ENCODE measurements at places on chromosomes 5 and 9.

DNA sequence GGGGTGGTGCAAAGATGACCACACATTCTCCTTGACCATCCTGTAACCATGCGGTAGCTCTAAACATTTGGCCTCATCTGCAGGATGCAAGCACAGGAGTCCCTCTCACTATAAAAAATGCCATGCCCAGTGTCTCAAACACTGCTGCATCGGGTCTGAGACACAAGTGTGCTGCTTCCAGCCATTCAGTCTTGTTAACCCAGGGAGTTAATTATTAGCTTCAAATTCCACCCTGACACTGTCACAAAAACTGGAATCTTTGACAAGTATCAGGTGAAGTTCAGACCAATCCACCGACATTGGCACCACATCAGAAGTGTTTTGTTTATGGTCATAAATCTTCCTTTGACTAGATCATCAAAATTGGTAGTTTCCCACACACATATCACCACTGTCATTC is 119.1 kb upstream of the RASEF start:
- no peak for DNase-seq

DNA sequence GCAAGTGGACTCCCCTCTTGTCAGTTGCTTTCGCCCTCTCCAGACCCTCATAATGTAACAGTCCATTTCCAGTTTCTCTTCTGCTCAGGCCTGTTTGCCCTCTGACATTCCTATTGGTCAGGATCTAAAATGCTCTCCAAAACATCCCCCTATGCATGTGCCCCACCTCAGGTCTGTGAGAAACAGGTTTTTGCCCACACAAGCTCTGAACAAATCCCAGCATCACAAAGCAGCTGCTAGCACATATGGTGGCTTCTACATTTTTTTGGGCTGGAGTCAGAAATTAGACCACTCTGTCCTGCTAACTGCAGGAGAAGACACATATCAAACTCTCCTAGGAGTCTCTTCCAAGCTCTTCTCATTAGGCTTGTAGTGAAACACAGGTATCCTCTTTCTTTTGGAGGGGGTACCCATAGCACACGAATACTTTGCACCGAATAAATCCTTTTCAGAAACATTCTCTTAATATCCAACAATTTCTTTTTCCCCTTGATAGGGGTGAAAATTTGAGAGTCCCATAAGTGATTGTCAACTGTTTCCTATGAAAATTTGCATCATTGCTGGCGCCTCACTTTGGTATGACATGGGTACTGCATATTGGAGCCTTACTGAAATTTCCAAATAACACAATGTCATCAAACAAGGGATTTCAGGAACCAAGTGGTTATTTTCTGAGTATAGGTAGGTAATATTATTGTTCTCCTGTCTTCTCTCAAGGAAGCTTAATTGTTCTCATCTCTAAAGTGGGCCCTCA is 19.3 kb upstream of the HSPA9 start:
- DNase-seq: no peak

DNA sequence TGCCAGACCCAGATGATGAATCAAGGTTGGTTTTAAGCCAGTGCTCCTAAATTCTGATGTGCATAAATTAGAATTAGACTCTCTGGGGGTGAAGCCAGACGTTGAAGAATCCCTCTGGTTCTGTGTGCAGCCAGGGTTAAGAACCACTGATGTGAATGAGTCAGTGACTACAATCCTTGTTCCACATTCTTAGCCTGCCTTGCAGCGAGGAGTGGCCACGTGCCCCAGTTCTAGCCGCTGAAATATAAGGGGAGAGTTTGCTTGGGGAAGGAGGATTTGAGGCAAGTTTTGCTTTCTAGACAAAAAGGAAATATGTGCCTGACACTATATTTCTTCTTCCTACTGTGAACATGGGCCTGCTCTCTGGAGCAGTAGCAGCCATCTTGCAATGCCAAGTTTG is 34.2 kb upstream of the MSH3 start:
- DNase-seq: peak; percentile 14

DNA sequence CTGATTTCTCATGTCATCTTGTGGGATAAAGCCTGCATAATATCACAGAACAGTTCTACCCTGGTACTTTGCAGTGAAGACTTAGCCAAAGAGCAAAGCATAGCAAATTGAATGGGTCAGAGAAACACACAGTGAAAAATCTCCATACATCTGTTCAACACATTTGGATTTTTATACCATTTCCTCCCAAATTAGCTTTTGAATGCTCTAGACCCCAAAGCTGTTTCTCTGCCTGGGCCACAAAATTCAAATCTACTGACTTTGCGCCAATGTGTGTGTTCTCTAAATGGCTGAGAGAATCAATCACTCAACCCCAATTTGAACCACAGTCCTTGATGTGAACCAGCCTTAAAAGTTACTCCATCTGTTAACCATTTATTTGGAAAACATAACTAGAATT is 236.9 kb upstream of the NFIL3 start:
- DNase-seq: no peak

DNA sequence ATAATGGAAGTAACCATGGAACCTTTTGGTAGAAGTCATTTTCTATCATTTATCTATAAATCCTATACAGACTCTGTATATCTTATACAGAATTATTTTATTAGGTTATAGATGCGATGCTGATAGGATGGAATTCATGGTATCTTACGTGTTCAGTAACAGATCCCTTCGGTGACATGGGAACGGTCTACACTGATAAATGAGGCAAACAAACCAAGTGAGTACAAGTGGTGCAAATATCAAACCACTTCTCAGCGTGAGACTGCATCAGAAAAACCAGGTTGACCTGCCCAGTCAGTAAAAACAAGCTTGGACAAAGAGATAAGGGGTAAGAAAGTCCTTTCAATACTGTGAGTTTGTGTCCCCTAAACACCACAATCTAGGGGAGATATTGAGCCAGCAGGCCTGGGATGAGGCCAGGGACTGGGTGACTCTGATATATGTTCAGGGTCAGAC is 215.5 kb downstream of the GAPVD1 start:
- DNase-seq: no peak

DNA sequence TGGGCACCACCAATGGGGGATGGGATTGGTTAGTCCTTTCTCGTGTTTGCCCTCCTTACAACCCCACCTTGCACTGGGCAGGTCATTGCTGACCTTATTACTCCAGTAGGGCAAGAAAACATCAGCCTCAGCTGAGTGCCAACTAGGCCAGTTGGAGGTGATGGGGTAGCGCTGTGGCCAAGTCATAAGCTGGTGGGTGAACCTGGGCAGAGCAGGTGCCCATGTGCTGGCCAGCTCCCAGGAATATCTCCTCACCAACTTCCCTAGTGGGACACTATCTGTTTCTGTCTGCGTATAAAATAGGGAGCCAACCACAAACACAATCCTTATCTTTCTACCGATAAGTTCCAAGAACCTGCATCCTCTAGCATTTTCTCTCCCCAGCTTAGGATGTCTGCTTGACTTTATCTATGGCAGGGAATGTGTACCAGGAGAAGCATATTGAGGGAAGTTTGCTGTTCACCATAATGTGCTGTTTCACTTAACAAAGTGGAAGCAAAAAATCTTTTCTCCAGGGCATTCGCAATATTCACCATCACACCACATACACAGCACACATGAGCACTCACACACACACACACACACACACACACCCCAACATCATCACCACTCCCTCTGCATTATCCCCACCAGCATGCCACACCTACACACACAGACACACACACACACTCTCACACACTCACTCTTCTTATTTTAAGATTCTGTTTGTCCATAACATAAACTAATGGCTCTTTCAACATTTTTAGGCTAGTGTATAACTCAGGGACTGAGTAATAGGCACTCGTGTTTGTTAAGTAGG is 390.0 kb downstream of the ENC1 start:
- DNase-seq: no peak

- DNase-seq: peak; percentile 57
Observed at GRCh38 chr9:70639853-70640814, 225.7 kb upstream of the KLF9 start.

DNA sequence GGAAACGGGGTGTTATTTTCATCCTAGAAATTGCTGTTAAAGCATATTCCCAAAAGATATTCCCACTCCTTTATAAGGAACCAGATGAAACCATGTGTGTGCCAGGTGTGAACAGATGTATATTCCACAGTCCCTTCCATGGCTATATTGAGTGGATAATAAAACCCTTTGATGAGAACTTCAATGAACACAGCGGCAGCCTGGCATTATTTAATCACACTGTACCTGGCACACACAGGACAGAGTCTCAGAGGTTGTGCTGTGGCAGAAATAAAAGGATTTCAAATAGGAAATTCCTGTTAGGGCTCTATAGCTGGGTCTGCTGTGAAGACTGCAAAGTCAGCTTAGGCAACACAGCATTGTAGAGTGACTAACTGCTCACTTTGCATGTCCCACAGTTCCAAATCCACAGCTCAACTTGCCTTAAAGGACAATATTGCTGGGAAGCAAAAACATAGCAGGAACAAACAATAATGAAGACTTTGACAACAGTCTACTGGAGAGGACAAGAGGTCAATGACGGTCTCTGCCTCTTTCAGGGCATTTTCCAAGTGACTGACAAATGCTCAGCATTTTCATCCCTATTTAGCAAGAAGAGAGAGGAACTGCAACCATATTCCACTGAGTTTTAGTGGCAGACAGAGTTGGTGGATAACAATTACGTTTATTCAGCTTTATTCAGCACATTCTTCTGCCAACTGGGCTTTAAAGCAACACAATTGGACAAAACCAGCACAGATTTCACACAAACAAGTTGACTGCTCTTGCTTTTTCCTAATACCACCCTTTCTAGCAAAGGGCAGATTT is 255.7 kb upstream of the RGMB start:
- DNase-seq: no peak

DNA sequence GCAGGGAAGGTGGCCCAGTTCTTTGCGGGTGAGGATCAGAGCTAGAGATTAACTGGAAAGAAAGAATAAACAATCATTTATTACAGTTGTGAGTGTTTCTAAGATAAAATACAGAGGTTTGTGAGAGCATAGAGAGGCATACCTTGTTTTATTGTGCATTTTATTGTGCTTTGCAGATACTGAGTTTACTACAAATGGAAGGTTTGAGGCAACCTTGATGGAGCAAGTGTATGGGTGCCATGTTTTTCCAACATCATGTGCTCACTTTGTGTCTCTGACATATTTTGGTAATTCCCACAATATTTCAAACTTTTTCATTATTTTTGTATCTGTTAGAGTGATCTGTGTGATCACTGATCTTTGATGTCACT is 715 bp upstream of the C5orf34 start:
- DNase-seq: no peak

GRCh38 chr5:97102010-97102470 is 40.4 kb downstream of the LIX1 start:
- no peak for DNase-seq

GRCh38 chr5:165127941-165128340 is 1622.5 kb downstream of the MAT2B start:
- no peak for DNase-seq

DNA sequence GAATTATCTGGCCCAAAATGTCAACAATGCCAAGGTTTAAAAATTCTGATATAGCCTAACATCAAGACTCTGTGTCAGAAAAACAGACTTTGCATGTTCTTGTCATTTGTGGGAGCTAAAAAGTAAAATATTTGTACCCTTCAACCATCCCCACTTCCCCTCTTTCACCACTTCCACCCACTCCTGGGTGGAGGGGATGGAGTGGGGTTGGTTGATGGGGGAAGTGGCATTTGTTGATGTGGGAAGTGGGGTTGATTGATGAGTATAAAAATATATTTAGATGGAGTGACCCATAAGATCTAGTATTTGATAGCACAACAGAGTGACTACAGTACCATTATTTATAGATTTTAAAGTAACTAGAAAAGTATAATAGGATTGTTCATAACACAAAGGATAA is 55.0 kb upstream of the C9orf72 start:
- DNase-seq: no peak

DNA sequence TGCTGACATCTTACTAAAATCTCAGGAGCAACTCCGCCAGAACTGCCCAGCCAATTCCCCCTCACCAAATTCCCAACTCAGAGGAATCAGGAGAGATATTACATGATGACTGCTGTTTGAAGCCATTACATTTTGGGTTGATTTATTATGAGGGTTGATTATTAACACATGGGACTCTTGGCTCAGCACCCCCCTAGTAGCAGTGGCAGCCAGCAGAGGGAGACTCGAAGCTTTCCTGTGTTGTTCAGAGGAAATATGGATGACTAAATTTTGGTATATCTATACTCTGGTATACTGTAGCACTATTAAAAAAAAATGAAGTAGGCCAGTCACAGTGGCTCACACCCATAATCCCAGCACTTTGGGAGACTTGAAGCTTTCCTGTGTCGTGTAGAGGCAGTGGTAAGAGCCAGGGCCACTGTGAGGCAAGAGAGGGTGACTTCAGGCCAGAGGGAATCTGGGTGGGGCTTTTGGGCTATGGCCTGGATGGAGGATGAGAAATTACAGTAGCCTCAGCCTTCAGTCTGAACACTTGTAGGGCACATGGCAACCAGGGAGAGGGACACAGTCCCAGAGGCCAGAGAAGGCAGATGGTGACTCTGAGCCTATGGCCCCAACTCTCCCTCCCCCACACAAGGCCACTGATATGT is 111.4 kb downstream of the LHX2 start:
- DNase-seq: peak; percentile 49

- no peak for DNase-seq
Observed at GRCh38 chr5:159916841-159917761, 819 bp downstream of the ADRA1B start.

DNA sequence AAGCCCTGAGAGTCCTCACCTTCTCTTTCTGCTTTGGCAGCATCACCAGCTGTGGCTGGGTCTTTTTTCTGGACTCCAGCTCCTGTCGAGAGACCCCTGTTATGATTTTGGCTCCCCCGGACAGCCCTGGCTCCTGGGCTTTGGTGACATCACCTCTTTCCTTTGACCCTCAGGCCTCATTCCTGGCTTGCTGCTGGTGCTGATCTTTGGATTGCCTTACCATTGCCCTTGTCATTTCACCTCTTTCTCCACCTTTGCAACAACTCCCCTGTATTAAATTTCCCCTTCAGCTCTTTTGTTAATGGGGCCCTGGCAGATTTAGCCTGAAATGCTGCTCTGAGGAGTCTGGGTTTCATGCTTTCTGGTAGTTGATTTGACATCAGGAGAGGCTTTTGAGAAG is 322.8 kb downstream of the ZSWIM6 start:
- no peak for DNase-seq

DNA sequence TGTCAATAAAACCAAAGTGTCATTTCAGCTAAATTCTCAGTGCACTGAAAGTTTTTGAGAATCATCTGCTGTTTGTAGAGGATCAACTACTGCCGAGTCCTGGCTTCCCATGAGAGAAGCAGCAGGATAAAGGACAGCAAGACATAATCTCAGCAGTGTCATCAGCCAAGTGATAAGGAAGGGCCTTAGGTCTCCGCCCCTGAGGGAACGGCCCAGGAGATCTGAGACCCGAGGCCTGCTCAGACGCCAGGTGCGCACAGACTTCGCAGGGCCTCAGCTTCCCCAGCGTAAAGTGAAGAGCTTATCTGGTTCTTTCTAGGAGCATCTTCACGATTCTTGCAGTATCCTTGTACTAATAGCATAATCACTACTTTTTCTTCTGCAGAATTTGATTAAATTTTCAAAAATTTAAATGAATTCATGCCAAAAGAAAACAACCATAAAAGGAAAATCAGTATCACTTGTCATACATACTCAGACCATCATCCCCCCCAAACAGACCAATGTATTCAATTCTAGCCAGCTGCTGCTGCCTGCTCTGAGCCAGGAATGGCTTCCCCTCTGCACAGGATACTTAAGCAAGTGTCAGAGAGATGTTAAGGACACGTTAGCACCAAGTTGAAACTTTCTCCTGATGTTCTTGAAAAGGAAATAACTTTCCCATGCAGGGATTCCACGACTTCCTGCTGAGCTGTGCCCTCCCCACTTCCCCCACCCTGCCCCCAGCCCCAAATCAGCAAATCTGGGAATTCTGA is 2.2 kb downstream of the GFPT2 start:
- DNase-seq: no peak

GRCh38 chr9:126906091-126906490 is 8.5 kb upstream of the RALGPS1 start:
- no peak for DNase-seq

Measured in EL (cell line).